ENCODE measurements at places on chromosomes 13 and 19.

GRCh38 chr19:37998801-37999308, 91.8 kb downstream of the SIPA1L3 start:
- no peak for DNase-seq

DNA sequence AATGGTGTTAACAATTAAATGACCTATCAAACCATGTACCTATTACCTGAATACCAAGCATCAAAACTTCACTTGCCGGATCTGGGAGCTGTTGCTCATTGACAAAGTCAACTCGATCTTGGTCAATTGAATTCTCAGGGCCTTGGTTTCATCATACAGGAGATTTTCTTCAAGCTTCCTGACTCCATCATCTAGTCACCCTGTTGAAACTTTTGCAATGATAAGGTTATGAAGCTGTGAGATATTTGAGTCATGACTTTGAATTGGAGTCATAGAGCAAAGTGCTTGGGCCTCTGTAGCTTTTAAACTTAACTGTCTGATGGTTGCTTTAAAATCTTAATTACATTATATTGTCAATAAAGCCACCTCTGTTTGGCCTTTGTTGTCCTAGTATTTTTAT, 260.9 kb downstream of the COG6 start:
- no peak for DNase-seq

DNA sequence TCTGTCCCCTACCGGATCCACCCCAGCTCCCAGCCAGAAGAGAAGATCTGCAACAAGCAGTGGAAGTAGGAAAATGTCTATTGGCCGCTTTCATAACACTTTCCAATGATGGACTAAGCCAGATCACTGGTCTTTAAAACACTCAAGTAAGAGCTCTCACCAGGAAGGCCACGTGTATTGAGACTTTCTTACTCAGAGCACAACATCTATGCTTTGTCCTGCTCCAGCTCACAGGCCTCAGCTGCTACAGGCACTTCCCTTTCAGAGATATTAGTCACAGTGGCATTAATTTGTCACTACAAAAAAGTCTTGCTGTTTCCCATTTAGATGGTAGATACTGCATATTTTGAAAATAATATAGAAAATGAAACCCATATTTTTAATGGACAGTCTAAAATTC, 164.2 kb downstream of the ABCC4 start:
- DNase-seq, result no peak

DNA sequence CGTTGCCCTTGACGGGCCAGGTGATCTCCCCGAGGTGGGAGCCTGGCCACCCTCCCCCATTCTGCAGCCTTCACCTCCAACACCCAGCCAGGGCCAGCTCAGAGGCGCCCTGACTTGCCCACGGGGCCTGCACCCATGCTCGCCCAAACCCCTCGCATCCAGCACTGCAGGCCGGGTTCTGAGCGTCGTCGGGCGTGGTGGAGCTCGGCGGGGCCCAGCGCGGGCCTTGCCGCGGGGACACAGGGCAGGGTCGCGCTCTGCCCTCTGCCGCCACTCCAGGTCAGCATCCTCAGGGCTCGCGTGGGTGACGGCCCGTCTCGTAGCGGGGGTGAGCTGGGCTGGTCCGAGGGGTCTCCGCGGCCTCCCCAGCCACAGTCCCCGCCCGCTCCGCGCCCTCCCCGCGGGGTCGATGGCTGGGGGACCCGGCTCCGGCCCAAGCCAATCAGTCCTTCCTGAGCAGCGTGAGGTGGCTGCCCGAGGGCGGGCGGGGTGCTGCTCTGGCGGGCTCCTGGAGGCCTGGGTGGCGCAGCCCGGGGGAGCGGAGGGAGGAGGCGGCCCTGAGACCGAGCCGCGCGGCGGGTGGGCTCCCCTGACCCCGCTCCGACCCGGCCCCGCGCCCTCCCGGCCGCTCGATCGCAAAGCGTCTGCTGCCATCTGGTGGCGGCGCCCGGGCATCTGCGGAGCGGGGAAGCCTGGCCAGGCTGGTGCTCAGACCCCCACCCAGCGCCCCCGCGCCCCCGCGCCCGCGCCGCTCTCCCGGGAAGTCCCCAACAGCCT, 61.4 kb downstream of the CCNE1 start:
- DNase-seq, result no peak

- DNase-seq, result no peak
Observed at GRCh38 chr19:30733826-30734550, 361.8 kb downstream of the ZNF536 start.

- DNase-seq, result no peak
Observed at GRCh38 chr13:109191413-109191812, 562.0 kb downstream of the MYO16 start.

GRCh38 chr13:111359237-111359915, 38.9 kb downstream of the TEX29 start:
- no peak for DNase-seq
